ENCODE measurements at places on chromosomes 2 and 18.

GRCh38 chr2:198957181-198957580 lies 500.6 kb downstream of the SATB2 start:
- DNase-seq: no peak

DNA sequence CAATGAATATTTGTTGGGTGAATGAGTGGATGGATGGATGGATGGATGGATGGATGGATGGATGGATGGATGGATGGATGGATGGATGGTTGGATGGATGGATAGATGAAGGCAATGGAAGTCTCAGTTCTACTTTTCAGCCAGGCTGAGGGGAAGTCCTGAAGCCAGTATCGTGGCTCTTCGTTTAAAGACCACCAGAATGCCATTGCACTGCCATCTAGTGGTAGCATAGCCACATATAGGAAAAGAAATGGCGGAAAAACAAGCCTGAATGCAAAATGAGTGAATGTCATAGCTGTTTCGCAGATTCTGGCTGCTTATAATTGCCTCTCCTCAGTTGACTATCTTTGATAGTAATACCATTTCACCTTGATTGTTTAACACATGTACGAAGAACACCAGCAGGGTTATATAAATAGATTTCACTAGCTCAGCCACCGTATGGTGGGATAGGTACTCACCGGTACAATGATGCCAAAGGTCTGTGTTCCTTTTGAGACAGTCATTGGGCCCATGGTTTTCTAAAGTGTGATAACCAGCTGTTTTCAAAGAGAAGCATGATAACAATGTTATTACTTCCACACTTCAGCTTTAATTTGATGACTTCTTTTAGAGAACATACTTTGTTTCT lies 62.3 kb upstream of the GREB1L start:
- DNase-seq: peak; percentile 58

- no peak for DNase-seq
These were observed 15.2 kb upstream of the SCYGR1 start for GRCh38 chr2:227402959-227403358.

DNA sequence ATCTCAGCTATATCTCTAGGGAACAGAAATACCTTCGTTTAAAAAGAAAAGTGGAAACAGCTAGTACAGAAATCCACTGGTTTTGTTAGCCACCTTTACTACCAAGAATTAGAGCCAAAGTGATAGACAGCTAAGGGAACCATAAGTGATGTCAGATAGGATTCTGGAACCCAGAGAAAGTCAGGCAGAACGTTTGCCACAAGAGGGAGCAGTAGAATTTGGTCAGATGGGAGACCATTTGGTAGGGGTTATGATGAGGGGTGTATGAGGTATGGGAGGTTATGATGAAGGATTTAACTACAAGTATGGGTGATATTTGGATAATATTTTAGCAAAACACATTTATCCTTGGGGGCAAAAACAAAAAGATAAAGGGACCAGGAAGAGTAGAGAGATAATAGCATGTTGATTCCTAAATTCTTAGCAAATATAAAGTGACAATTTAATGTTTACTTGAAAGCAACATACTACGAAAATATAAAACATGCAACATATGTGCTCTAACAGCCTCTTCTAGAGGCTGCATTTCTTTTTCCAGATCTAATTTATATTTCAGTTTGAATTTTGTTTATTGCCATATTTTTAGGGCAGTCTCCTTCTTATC lies 3.3 kb downstream of the SLC8A1 start:
- DNase-seq: no peak

DNA sequence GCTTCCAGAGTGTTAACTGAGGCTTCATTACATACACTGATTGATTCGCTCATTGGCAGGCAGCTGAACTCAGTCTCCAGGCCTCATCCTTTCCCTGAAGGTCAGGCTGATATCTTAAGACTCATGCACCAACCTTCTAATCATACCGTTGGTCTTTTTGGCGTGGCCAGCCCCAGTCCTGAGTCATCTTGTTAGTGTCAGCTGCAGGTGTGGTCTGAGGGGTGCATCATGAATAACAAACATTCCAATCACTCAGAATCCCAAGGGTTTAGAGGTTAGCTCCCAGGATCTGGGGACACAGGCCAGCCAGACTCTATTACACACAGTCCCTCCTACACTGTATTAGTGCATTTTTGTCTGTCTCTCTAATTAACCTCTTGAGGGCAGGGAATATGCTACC lies 271.5 kb downstream of the HRH4 start:
- DNase-seq: no peak

GRCh38 chr2:159193791-159194190 lies 92.7 kb downstream of the WDSUB1 start:
- DNase-seq: no peak

DNA sequence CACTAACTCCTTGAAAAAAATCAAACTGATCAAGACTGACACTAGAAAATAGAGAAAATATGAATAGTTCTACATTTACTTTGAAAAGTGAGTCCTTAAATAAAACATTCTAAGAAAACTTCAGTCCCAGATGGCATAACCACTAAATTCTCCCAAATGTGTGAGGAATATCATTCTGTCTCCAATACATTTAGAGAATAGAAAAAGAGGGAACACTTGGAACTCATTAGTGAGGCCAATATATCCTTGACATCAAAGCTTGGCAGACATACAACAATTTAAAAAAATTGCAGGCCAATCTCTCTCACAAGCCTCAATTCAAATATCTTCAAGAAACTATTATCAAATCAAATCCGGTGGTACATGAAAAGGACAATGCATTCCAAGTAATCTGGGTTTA lies 79.3 kb upstream of the TMEM247 start:
- no peak for DNase-seq

DNA sequence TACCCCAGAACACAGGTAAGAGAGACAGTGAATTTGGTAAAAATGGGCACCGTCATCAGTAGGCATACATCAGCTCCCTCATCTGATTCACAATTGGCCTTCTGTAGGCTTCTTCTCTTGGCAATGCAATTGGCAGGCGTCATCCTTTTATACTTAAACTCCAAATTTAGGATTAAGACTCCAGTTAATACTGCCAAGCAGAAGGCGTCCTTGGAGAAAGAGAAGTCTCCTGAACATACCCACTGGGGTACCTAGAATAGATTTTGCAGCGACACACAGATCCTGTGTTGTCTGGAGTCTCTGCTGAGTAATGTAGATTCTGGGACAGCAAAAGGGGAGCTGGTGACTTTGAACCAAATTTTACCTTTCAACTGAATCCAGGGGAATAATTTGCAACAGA lies 592 bp upstream of the METAP1D start:
- no peak for DNase-seq

- no peak for DNase-seq
These were observed 36.7 kb upstream of the NEB start for GRCh38 chr2:151770995-151771394.

GRCh38 chr2:121873864-121874263 lies 118.4 kb downstream of the TSN start:
- DNase-seq: no peak

DNA sequence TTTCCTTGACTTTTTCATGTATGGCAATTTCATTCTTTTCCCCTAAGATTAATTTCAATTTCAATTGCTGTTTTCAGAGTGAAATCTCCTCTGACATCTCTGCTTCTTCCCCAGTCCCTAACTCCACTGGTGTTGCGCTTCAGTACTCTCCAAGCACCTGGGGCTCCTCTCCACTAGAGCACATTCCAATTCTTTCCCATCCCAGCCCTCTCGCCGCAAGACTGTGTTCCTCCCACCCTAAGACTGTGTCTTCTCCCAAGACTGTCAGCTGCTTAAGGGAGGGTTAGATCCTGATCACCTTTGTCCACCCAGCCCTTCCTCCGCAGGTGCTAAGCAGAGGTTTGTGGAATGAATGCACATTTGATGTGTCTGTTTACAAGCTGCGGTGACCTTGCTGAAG lies 255.7 kb upstream of the CCDC68 start:
- no peak for DNase-seq

DNA sequence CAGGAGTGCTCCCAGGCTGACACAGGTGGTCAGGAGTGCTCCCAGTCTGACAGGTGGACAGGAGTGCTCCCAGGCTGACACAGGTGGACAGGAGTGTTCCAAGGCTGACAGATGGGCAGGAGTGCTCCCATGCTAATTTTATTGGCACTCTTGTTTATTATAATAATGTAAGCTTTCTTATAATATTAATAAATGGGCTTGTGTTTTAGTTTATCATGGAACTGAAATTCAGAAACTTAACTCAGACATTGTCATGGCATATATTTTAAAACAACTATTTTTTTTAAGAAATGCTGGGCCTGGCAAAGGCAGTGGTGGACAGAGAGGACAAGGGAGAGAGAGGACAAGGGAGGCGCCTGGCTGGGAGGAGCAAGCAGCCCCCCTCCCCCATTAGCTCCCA lies 18.7 kb downstream of the ANO7 start:
- no peak for DNase-seq

Measured in CD4-positive, alpha-beta T cell treated with Interleukin-10 for 1 hour (primary cell).